Pons (tissue), 1 donor: ENCODE measurements at places on chromosomes 2 and 18.

- DNase-seq = no peak
Observed at GRCh38 chr2:226578373-226578772, 221.2 kb downstream of the IRS1 start.

GRCh38 chr2:199943373-199943772 lies 11.9 kb downstream of the TYW5 start:
- DNase-seq = no peak

- no peak for DNase-seq
Observed at GRCh38 chr2:212977152-212977551, 174.3 kb downstream of the IKZF2 start.

DNA sequence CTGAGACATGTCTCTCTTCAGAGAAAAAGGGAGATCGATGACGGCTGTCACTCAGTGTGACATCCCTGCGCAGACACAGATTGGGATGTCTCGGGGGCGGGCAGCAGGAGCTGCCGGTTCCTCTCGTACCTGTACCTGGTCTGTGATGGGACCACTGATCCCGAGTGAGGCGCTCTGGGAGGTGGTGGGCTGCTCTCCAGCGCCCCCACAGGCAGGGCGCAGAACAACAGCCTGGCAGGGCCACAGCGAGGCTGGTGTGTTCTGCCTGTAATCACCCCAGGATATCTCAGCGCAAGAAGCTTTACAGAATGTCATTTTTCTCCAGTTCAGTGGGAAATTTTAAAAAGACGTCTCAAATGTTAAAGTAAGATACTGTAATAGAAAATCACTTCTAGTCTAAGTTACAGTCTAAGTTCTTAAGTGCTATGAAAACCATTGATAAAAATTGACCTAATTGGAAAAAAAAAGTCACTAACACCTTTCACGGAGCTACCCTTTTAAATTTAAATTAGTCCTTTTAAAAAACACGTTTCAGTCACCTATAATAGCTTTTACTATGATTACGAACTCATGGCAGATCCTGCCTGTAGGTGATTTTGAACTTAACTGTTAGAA lies 189.8 kb downstream of the SNTG2 start:
- DNase-seq = no peak

- DNase-seq = no peak
Observed at GRCh38 chr18:10923141-10923540, 226.2 kb downstream of the PIEZO2 start.
